ENCODE measurements at places on chromosomes 11 and 22.

GRCh38 chr22:35394011-35394312, 6.0 kb upstream of the MCM5 start:
- DNase-seq, result no peak

- DNase-seq, result peak; percentile 51
These were observed 73.2 kb upstream of the CLDN5 start for GRCh38 chr22:19597399-19597735.

DNA sequence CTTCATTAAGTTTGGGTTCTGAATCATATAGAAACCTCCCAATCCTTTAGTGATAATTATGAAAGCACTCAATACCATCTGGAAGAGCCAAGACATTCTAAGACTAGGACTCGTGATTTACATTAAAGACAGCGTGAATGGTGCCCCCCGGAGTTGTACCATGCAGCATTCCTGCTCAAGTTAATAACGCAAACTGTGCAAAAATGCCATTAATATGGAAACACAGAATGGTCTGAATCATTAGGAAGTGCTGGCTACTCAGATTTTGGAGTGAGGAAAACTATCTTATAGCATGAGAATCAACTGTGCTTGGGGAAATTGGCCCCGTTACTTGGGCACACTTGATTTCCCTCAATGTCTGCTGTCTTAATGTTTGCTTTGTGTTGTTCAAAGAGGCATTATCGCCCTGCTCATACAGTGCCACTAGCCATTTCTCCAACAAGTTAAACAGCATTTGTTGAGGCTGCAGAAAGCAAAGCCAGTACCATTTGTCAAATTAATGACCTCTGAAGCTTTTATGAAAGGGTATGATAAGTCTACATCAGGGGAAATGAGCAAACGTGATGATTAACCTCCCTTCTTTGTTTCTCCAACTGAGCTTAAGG, 18.5 kb upstream of the TPH1 start:
- no peak for DNase-seq

DNA sequence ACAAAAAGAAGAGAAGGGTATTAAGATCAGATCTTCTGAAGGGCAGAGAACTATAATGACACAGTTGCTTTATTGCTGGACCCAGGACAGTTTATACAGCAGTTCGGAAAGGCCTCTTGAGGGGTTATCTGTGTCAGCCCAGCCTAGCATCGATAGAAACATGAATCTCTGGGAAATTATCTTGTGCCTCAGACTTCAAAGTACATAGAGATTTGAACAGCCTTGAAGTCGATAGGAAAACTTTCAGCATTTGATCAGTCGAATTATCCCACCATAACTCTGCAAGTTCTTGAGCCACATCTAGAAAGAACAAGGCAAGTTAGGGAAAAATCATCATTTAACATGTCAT, 2.5 kb upstream of the LMO2 start:
- no peak for DNase-seq

DNA sequence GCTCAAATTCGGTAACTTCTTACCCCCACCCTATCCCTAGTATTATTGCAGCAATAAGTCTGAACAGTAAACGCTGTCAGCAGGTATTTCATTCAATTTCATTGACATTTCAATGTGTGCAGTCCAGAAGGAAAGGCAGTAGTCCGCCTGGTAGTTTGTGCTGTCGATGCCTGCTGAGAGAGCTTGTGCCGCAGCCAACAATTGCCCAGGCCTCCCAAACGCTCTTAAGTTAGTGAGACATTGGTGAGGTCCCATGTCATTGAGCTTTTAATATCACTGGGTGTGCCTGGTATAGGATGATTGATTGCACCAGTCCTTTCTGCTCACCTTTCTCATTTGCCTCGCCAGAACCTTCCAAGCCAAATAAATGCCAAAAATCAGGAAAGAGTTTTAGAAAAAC, 28.1 kb downstream of the ALKBH3 start:
- DNase-seq, result no peak

- no peak for DNase-seq
These were observed 179.2 kb upstream of the ZBED5 start for GRCh38 chr11:11036848-11037732.

DNA sequence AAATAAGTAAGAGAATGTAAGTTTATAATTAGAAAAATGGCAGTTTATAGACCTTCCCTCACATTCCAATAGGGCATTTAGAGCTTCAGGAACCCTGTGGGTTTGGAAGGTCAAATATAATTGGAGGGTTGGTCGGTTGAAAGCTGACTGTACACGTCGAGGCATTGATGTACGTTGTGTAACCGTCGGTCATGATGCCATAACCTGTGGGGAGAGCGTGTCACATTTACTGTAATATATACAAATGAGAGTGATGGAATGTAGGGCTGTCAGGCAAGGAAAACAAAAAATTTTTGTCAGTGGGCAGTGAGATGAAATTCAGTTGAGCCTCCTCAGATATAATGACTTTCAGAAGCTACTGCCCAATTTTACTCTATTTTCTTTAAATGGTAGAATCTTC, 88.5 kb downstream of the ARL14EP start:
- no peak for DNase-seq

GRCh38 chr11:65871811-65872548, 620 bp downstream of the EFEMP2 start:
- DNase-seq, result no peak

GRCh38 chr11:110121204-110121603, 28.0 kb downstream of the ZC3H12C start:
- DNase-seq, result no peak

- no peak for DNase-seq
These were observed 153.0 kb downstream of the MPPED1 start for GRCh38 chr22:43564859-43565258.

GRCh38 chr11:112617977-112618826, 343.0 kb upstream of the NCAM1 start:
- DNase-seq, result no peak

DNA sequence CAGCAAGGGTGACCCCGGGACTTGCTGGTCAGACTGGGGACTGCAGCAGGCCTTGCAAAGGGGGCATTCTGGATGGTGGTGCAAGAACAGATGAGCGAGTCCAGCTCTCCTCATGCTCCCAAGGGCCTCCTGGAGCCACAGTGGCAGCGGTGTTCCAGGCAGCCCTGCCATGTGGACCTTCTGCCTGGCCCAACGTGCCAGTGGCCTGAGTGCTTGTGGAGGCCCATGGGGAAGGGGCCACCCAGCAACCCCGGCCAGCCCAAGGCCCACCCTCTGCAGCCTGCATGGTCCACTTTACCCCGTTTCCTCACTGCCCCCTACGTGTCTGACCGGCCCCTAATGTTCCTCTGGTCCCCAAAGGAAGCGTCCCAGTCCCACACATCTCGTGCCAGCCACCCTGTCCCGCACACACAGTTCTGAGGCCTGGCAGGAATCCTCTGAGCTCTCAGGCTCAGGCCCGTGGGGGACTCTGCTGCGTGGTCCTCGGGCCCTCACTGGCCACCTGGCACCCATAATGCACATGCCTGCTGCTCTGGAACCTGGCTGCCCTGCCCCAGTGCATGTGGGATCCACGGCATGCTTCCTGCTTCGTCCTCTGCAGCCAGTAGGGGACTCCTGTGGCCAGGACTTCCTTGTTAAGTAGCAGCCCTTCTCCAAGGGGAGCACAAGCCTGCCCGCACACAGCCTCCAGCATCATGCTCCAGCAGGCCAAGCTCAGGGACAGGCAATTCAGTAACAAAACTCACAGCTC, 85.5 kb downstream of the DGCR2 start:
- no peak for DNase-seq
